HFFc6 (cell line): ENCODE measurements at places on chromosomes 13 and 19. TPM values are rescaled to one million over a fixed set of nuclear protein-coding genes. Genes with fewer than 3 reads are reported as not detected.
A peak's percentile ranks its signal among the peaks of the same experiment; 100 is the strongest.

DNA sequence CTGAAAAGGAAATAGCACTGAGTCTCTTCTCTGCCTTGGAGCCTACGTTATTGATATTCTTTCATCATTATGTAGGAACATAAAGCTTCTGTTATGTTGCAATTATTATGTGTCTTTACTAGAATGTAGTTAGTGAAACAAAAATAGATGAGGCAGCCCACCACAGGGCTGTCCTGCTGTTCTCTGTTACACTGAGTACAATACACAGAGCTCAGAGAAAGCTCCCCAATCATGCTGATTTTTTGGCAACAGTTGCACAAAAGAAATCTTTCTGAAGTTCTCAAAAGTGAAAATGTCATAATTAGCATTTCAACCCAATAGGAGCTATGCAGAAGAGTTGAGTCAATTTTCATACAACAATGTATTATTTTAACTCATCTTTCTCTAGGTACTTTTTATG lies 119.5 kb downstream of the EFNB2 start:
- no peak for DNase-seq
- no peak overlapping the region for H3K4me3 ChIP-seq
- no peaks in the 10 kb centered on the region for H3K36me3 ChIP-seq

GRCh38 chr19:16446108-16446723 lies 25.6 kb downstream of the EPS15L1 start:
- H3K4me1 ChIP-seq, result peaks cover 53% of the 10 kb centered on the region
- no peak overlapping the region; the same call in 1 of the 2 replicates for H3K27ac ChIP-seq
- H3K27me3 ChIP-seq, result peaks cover 2% of the 10 kb centered on the region; the same call in 1 of the 2 replicates
- H3K36me3 ChIP-seq, result peaks cover 12% of the 10 kb centered on the region

DNA sequence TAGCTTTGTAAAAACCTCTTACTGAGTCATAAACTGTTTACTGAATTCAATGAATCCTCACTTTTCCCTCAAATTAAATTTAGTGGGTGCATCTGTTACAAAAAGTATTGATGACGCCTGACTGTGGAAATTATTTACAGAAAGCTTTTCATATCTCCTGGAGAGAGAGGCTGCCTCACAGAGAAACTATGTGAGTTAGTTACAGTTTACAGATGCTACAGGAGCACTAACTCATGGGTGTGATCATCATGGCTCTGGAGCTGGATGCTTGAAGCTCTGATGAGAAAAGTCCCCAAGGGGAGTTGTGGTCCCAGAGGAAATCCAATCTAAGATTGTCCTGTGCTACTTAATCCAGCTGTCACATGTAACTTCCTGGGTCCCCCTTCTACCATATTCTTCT lies 590.8 kb downstream of the LMO7 start:
- no peak overlapping the region for H3K4me3 ChIP-seq
- H3K27me3 ChIP-seq, result no peaks in the 10 kb centered on the region
- H3K4me1 ChIP-seq, result no peaks in the 10 kb centered on the region
- DNase-seq, result no peak
- no peak overlapping the region for H3K27ac ChIP-seq

GRCh38 chr19:43353606-43354304 lies at the start of gene CD177:
Gene CD177, plus strand, starts transcription at chr19:43353686. Its CDS starts 29 bp downstream, at chr19:43353715.
- no peak for DNase-seq
- H3K36me3 ChIP-seq, result peaks cover 5% of the 10 kb centered on the region; the same call in 1 of the 2 replicates
- peaks cover 24% of the 10 kb centered on the region for H3K27me3 ChIP-seq
- H3K4me1 ChIP-seq, result 0 out of 2 replicates have a peak, but pooled peaks cover 5% of the 10 kb centered on the region
- H3K4me3 ChIP-seq, result no peak within 1 kb of the TSS

DNA sequence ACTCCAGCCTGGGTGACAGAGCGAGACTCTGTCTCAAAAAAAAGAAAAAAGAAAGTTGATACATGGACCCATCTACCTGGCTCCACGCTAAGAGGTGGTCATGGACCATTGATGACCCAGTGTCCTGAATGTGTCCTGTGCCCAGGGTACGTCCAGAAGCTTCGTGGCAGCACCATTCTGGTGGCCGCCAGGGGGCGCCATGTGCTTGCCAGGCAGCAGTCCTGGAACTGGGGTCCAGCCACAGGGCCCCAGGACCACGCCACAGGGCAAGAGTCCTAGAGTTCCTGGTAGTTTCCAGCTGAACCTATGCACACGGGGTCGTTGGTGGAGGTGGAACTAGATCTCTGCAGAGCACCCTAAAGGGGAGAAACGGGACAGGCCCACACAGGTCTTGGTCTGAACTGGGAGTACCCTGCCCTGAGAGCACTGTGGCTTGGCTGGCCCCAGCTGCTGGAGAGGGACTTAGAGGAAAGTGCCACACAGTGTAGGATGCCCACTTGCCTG lies 19.9 kb upstream of the FBXO27 start:
- H3K27me3 ChIP-seq, result peaks cover 15% of the 10 kb centered on the region
- no peak overlapping the region for H3K4me3 ChIP-seq

- H3K4me1 ChIP-seq, result no peaks in the 10 kb centered on the region
- H3K36me3 ChIP-seq, result no peaks in the 10 kb centered on the region
- no peaks in the 10 kb centered on the region for H3K27me3 ChIP-seq
- no peak overlapping the region for H3K27ac ChIP-seq
- no peak overlapping the region for H3K4me3 ChIP-seq
- DNase-seq, result no peak
Observed at GRCh38 chr13:57569986-57570385, 61.6 kb upstream of the PCDH17 start.

DNA sequence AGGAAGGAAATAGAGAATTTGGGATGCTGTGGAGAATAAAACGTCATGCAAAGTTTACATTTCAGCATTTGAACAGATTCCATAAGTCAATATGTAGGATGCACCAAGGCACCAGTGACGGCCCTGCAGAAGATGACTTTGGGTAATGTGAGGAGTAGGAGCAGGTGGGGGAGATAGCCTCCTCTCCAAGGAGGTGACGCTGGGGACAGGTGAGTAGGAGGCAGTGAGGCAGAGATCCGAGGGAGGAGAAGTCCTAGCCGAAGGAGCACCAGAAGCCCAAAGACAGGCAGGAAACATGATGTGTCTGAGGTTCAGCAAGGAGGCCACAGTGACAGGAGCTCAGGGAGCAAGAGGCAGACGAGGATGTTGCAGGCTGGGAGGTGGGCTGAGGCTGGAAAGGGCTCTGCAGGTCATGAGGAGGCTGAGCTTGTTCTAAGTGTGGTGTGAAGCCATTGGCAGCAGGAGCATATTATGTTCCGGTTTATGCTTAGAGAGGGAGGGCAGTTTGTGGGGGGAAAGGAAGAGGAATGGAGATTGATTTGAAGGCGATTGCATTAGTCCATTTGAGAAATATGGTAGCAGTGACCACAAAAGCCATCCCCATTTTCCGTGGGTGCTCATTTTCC lies 55.7 kb upstream of the C1QTNF9 start:
- no peak overlapping the region for H3K27ac ChIP-seq
- no peaks in the 10 kb centered on the region; the same call in 1 of the 2 replicates for H3K27me3 ChIP-seq
- H3K36me3 ChIP-seq, result peaks cover 19% of the 10 kb centered on the region
- DNase-seq, result no peak
- H3K4me3 ChIP-seq, result no peak overlapping the region

The C5AR2 gene
- 0.03 TPM in 1 of 3 replicates, not detected in the others for total RNA-seq

DNA sequence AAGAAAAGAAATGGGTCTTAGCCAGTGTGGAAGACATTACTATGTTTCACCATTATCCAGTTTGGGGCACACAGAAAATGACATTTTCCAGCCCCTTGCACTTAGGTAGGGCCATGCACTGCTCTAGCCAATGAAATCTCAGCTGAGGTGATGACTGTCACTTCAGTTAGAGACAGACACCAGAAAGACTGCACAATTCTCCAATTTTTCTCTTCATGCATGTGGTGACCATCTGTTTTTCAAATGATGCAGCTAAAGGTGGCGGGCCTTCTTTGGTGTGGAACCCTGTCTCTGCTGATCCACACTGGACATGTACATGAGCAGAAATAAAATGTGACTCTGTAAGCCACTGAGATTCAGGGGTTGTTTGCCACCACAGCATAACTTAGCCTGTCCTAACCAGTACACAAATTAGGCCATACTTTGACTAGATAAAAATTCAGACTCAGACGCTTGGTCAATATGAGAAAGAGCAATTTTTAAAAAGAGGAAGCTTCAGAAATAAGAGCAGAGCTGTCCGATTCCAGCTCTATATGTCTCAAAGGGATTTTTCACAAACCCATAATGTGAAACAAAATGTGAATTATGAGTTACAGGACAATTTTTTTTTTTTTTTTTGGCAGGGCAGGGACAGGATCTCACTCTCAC lies 6.7 kb downstream of the ZNF565 start:
- DNase-seq, result no peak
- H3K27ac ChIP-seq, result no peak overlapping the region
- no peaks in the 10 kb centered on the region for H3K4me1 ChIP-seq
- 0 out of 2 replicates have a peak, but pooled peaks cover 8% of the 10 kb centered on the region for H3K36me3 ChIP-seq
- H3K4me3 ChIP-seq, result no peak overlapping the region
- no peaks in the 10 kb centered on the region for H3K27me3 ChIP-seq

- DNase-seq, result no peak
- H3K27ac ChIP-seq, result no peak overlapping the region
- H3K36me3 ChIP-seq, result peaks cover 21% of the 10 kb centered on the region
- no peak overlapping the region for H3K4me3 ChIP-seq
- no peaks in the 10 kb centered on the region for H3K27me3 ChIP-seq
- peaks cover under 1% of the 10 kb centered on the region; the same call in 1 of the 2 replicates for H3K4me1 ChIP-seq
Observed at GRCh38 chr19:32902448-32902847, 32.9 kb upstream of the SLC7A9 start.

The FCAR gene
- total RNA-seq, result not detected in 3 replicates

DNA sequence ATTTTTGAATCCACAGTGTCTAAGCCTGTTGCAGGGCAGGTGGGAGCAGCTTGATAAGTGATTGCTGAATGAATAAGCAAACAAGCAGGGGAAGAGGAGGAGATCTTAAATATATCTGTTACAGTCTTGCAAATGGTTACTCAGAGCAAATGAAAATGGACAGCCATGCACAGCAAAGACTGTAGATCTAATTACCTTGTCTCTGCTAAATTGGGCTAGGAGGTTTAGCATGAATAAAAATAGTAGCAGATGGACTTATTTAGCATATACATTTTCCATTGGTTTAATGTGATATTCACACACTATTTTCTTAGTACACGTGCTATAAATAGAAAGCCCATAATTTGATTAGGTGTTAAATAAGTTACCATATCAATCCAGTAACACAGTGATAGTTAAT lies 72.9 kb upstream of the FARP1 start:
- no peaks in the 10 kb centered on the region for H3K4me1 ChIP-seq
- H3K4me3 ChIP-seq, result no peak overlapping the region
- H3K27me3 ChIP-seq, result no peaks in the 10 kb centered on the region; the same call in 1 of the 2 replicates

DNA sequence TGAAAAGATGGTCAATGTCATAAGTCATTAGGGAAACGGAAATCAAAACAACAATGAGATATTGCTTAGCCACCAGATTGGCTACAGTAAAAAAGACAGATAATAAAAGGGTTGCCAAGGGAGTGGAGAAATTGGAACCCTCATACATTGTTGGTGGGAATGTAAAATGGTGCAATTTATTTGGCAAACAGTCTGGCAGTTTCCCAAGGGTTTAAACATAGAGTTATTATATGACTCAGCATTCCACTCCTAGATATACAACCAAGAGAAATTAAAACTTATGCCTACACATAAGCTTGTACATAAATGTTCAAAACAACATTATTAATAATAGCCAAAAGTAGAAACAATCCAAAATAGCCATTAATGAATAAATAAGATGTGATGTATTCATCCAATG lies 9.9 kb upstream of the ZNF227 start:
- H3K4me1 ChIP-seq, result peaks cover 15% of the 10 kb centered on the region
- no peak overlapping the region for H3K4me3 ChIP-seq
- no peak overlapping the region for H3K27ac ChIP-seq

DNA sequence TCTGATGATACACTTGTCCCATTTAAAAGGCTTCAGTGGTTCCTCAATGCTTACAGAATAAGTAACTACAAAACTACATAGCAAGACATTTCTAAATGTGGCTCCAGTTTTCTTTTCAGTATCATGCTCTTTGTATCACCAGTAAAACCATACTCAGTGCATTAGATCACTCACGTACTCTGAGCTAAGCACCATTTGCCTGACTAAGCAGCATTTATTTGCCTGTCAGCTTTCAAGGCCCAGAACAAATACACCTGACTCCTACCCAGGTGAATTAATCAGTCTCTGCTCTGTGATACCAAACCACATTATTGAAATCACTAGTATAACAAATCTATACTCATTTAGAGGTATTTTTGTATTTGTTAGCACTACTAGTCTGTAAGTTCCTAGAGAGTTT lies 47.4 kb upstream of the PCDH20 start:
- no peak overlapping the region for H3K4me3 ChIP-seq
- no peaks in the 10 kb centered on the region for H3K4me1 ChIP-seq
- no peak for DNase-seq
- no peaks in the 10 kb centered on the region; the same call in 1 of the 2 replicates for H3K27me3 ChIP-seq

- H3K36me3 ChIP-seq, result peaks cover 52% of the 10 kb centered on the region
- DNase-seq, result no peak
- no peaks in the 10 kb centered on the region for H3K4me1 ChIP-seq
- H3K4me3 ChIP-seq, result peak within 1 kb of the TSS; percentile 3; the same call in 1 of the 2 replicates
- peaks cover 2% of the 10 kb centered on the region; the same call in 1 of the 2 replicates for H3K27me3 ChIP-seq
Observed at GRCh38 chr19:9362905-9363304, at the start of gene ZNF177. Gene ZNF177, plus strand, starts transcription at chr19:9363013. Its CDS starts 15,299 bp downstream, at chr19:9378312.

GRCh38 chr19:33905473-33905936 lies 108.8 kb downstream of the KCTD15 start:
- H3K27ac ChIP-seq, result no peak overlapping the region
- no peak for DNase-seq
- no peaks in the 10 kb centered on the region for H3K36me3 ChIP-seq
- no peaks in the 10 kb centered on the region for H3K4me1 ChIP-seq

- H3K4me3 ChIP-seq, result no peak overlapping the region
- peaks cover 1% of the 10 kb centered on the region; the same call in 1 of the 2 replicates for H3K4me1 ChIP-seq
Observed at GRCh38 chr19:27966390-27966816, 1246.5 kb downstream of the UQCRFS1 start.

The ZNF793 gene
- total RNA-seq, result 0.43 and 2.9 TPM in 2 replicates

- H3K36me3 ChIP-seq, result no peaks in the 10 kb centered on the region; the same call in 1 of the 2 replicates
- H3K4me1 ChIP-seq, result peaks cover 12% of the 10 kb centered on the region
- peaks cover 4% of the 10 kb centered on the region for H3K27me3 ChIP-seq
- H3K27ac ChIP-seq, result no peak overlapping the region
Observed at GRCh38 chr19:28999724-29000433, 213.1 kb downstream of the UQCRFS1 start.

- peaks cover 10% of the 10 kb centered on the region for H3K4me1 ChIP-seq
- no peaks in the 10 kb centered on the region for H3K36me3 ChIP-seq
- H3K4me3 ChIP-seq, result no peak overlapping the region
- H3K27ac ChIP-seq, result no peak overlapping the region
- no peak for DNase-seq
Observed at GRCh38 chr19:35432911-35433310, 15.1 kb upstream of the FFAR2 start.

The TMEM255B gene
- 7.3 to 9.6 TPM (median 8.2 TPM) in 3 replicates for total RNA-seq

The GIPC3 gene
- 0.17 TPM in 1 of 2 replicates, not detected in the other for total RNA-seq

The ZNF575 gene
- total RNA-seq, result 1.9 and 2.7 TPM in 2 replicates

- peaks cover 29% of the 10 kb centered on the region for H3K36me3 ChIP-seq
- no peak overlapping the region for H3K4me3 ChIP-seq
- no peaks in the 10 kb centered on the region for H3K27me3 ChIP-seq
- no peak overlapping the region for H3K27ac ChIP-seq
- peaks cover 9% of the 10 kb centered on the region for H3K4me1 ChIP-seq
- no peak for DNase-seq
Observed at GRCh38 chr13:52651897-52652195, 790 bp upstream of the SUGT1 start.

GRCh38 chr13:43884222-43884621 lies 4.5 kb downstream of the LACC1 start:
- H3K27me3 ChIP-seq, result no peaks in the 10 kb centered on the region
- no peak overlapping the region for H3K27ac ChIP-seq
- H3K4me1 ChIP-seq, result peaks cover 9% of the 10 kb centered on the region
- no peak for DNase-seq
- H3K36me3 ChIP-seq, result peaks cover 4% of the 10 kb centered on the region; the same call in 1 of the 2 replicates
- no peak overlapping the region for H3K4me3 ChIP-seq
